ENCODE measurements at places on chromosomes 7 and 10.

- DNase-seq = no peak
These were observed 29.2 kb downstream of the CACNA2D1 start for GRCh38 chr7:82414389-82414788.

- no peak for DNase-seq
These were observed 61.9 kb downstream of the HGF start for GRCh38 chr7:81707966-81708365.

DNA sequence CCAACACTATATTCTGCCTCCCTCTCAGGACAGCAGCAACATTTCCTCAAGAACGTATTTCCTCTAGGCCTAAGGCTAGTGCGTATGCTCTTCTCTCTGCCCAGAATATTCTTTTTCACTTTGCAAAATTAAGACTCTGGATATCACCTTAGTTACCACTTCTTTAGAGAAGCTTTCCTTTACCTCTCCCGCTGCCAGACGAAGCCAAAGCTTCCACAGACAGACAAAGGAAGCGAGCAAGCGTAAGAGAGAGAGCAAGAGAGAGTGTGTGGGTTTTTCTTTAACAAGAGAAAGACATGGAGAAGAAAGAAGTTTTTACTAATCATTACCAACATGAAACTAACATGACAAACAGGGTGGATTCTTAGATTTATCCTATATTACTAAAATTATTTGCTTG lies 64.1 kb downstream of the P4HA1 start:
- no peak for DNase-seq

DNA sequence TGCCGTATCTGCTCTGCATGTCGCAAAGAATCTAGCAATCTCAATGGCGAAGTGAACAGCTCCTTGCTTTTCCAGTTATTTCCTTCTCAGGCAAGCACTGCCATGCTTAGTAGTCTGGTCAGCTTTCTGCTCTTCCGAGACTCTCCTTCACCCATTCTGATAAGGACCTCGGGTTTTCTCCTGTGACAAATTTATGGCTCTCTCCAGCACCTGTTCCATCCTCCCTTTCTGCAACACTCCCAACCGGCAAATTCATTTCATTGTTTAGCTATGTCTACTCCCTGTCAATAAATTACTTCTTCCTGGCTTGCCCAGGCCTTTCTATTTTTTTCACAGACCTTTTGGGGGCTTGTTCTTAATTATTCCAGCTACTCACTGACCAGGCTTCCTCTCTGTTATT lies 252.6 kb downstream of the SORCS3 start:
- no peak for DNase-seq

DNA sequence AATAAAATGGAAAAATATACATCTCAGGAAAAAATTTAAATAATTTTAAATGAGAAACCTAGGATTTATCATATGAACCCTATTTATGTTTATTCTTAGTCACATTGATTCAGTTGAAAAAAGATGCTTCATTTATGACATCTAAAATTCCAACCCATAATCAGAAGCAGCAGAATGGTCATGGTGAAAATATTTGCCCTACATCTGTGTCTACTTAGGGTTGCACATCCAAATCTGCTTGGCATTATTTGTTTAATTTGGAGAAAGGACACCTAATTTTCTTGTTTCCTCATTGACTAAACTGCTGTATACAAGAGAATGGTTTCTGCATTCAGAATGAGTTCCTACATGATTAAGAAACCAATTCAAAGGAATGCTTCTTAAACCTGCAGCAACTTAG lies 72.9 kb upstream of the SKAP2 start:
- DNase-seq = no peak

GRCh38 chr7:156639426-156640256 lies 933 bp upstream of the RNF32 start:
- DNase-seq = peak; percentile 6
